ENCODE measurements at places on chromosomes 7 and 10. TPM values are rescaled to one million over a fixed set of nuclear protein-coding genes. Genes with fewer than 3 reads are reported as not detected.

DNA sequence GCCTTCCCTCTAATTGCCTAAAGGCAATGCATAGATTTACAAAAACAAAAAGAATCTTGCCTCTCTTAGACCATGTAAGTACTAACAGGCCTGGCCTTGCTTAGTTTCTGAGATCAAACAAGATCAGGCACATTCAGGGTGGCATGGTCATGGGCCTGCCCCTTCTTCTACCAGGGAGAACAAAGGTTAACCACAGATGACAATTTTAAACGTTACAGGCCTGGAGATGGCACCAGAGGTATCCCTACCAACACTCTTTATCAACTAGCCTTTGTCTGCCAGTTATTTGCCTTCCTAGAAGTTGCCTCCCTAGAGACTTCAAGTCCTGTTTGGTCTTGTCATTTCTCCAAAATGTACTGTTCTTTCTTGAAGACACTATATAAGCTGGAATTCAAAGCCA lies 252.6 kb downstream of the DOCK4 start:
- DNase-seq, result peak; percentile 22

GRCh38 chr7:103391150-103391549 lies 43.7 kb downstream of the PSMC2 start:
- DNase-seq, result no peak

DNA sequence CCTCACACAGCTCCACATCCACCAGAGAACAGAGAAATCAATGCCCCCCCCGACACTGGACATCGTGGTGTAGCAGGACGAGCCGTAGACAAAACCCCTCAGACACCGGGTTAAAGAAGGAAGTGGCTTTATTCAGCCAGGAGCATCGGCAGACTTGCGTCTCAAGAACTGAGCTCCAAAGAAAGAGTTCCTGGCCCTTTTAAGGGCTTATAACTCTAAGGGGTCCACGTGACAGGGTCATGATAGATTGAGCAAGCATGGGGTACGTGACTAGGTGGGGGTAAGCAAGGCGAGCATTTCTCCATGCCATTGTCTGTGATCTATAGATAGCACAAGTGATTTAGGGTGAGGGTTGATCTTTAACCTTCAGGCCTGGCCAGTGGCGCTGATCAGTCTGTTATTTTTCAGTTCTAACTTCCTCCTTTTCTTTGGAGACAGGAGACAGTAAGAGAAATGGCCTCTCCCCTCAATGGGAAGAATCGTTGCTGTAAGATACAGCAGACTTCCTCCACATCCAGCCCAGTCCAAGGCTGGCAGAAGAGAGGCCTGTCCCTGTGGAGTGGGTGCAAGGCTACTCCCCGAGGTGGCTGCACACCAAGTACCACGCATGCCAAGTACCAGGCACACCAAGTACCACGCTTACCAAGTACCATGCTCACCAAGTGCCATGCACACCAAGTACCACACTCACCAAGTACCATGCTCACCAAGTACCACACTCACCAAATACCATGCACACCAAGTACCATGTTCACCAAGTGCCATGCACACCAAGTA lies 19.5 kb upstream of the PPP2R2D start:
- DNase-seq, result no peak

- no peak for DNase-seq
Measured at GRCh38 chr10:127836176-127836575, 56.6 kb downstream of the CLRN3 start.

Gene ARHGEF35
- 0.13 TPM for total RNA-seq

DNA sequence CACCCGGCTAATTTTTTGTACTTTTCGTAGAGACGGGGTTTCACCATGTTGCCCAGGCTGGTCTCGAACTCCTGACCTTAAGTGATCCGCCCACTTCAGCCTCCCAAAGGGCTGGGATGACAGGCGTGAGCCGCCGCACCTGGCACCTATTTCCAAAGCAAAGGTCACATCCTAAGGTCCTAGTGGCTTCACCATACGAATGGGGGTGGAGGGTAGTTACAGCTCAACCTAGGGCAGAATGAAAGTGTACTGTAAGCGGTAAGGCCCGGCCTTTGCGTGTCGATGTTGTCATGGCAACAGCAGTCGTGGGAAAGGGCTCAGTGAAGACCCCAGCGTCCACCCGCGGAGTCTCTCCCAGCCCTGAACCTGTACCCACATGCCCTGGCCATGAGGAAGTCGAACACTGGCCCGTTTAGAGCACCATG lies 1.6 kb upstream of the COX19 start:
- no peak for DNase-seq

Gene PBLD
- total RNA-seq, result 4.8 TPM

Data from dermis microvascular lymphatic vessel endothelial cell (primary cell).